ENCODE measurements at places on chromosomes 12 and 14.

GRCh38 chr12:54160089-54160488 lies 28.7 kb downstream of the SMUG1 start:
- no peak for DNase-seq

GRCh38 chr12:98360401-98360800 lies 155.0 kb upstream of the TMPO start:
- DNase-seq, result no peak

- DNase-seq, result no peak
These were observed 5.1 kb upstream of the SIX1 start for GRCh38 chr14:60654334-60654821.

GRCh38 chr12:19428246-19428645 lies 11.0 kb upstream of the AEBP2 start:
- DNase-seq, result no peak

DNA sequence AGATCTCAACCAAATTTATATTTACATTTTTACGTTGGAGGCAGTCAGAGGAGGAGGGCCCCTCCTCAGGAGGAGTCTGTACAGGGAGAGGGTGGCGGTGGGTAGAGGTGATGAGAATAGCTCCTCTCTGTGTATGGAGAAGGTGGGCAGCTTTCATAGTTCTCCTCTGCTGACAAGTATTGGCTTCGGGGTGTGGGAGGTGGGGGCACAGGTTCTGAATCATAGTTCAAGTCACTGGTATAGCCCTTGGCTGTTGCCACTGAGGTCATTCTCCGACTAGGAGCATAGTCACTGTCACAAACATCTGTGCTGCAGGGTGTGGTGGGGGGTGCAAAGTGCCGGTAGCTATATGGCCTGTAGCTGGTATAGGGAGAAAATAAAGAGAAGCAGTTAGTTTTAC lies 50.3 kb downstream of the BCL2L14 start:
- DNase-seq, result no peak

DNA sequence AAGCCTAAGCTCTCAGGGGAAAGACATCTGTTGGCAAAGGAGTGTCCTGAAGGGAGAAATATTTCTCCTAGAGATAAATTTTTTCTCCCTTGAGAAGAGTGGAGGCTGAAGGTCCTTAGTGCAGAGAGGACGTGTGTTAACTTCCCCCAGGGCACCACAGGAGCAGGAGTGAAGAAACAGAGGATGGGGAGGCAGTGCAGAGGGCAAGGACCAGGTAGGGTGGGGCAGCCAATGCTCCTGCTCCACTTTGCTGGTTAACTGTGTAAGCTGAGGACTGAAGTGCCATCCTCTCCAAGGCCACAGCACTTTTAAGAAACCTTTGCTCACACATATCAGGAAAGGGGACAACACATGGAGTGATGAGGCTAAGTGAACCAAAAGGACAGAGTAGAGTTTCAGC lies 4.0 kb downstream of the L3HYPDH start:
- no peak for DNase-seq

DNA sequence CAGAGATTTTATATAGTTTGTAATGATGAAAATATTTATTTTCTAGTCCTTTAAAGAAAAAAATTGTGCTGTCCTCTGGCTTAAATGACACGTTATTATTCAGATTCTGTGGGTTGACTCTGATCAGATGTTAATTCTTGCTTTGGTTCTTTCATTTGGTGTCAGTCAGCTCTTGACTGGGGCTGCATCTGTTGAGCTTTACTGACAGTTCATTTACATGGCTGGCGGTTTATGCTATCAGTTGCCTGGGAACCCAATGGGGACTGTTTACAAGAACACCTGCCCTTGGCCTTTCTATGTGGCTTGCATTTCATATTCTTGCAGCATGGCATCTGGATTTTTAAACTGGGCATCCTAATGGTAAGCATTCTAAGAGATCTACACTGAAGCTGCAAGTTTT lies 667.1 kb upstream of the FBXO33 start:
- DNase-seq, result no peak

GRCh38 chr14:89549381-89550125 lies 132.5 kb upstream of the FOXN3 start:
- DNase-seq, result no peak

- DNase-seq, result no peak
These were observed 4.0 kb upstream of the RESF1 start for GRCh38 chr12:31954925-31955858.

DNA sequence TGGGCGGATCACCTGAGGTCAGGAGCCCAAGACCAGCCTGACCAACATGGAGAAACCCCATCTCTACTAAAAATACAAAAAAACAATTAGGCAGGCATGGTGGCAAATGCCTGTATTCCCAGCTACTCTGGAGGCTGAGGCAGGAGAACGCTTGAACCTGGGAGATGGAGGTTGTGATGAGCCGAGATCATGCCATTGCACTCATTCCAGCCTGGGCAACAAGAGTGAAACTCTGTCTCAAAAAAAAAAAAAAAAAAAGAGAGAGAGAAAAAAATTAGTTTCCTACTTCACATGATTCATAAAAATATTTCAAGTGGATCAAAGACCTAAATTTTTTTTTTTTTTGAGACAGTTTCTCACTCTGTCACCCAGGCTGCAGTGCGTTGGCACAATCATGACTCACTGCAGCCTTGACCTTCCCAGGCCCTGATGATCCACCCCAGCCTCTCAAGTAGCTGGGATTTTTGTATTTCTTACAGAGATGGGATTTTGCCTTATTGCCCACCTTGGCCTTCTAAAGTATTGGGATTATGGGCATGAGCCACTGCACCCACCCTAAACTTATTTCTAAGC lies 24.9 kb downstream of the FCF1 start:
- no peak for DNase-seq

DNA sequence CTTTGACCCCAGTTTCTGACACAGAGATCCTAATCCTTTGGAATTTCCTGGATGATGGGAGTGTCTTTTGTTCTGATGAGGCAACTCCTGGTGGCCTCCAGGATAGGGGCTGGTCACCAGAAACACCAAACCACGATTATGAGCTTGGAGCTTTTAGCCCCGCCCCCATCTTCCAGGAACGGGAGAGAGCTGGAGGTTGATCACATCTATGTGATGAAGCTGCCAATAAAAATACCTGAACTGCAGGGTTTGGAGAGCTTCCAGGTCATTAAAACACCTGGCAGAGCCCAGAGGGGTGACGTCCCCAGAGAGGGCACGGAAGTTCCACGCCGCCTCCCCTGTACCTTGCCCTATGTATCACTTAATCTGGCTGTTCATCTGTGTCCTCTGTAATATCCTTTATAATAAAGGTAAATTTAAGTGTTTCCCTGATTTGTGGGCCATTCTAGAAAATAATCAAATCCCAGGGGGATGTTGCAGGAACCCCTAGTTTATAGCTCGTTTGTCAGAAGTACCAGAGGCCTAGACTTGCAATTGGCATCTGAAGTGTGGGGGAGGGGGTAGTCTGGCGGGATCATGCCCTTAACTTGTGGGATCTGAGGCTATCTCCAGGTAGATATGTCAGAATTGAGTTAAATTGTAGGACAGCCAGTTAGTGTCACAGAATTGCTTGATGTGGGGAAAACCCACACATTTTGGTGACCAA lies 21.2 kb downstream of the APPL2 start:
- DNase-seq, result no peak

DNA sequence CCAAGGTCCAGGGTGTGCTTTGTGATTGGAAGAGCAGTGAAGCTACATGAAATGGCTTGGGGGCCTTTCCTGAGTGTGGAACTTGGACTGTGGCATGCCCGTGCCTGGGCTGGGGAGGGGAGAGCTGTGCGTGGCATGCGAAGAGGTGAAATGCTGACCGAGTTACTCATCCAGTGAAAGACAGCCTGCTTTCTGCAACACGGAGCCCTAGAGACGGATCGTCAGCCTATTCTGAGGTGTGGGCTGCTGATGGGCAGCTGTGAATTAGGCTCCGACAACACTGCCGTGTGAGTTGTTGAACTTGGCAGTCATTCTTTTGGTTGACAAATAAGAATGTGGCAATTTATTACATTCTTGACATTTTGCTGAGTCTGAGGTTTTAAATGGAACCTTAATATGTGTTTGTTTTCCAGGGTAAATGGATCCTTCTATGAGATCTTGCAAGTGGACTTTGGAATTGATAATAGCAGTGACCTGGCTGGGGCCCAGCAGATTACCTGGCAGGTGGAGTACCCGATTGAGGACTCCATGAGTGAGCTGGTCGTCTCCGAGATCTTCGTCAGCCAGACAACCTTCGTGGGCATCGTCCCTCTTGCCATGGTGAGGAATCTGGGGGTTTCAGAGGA lies 453.9 kb downstream of the AACS start:
- DNase-seq, result no peak

DNA sequence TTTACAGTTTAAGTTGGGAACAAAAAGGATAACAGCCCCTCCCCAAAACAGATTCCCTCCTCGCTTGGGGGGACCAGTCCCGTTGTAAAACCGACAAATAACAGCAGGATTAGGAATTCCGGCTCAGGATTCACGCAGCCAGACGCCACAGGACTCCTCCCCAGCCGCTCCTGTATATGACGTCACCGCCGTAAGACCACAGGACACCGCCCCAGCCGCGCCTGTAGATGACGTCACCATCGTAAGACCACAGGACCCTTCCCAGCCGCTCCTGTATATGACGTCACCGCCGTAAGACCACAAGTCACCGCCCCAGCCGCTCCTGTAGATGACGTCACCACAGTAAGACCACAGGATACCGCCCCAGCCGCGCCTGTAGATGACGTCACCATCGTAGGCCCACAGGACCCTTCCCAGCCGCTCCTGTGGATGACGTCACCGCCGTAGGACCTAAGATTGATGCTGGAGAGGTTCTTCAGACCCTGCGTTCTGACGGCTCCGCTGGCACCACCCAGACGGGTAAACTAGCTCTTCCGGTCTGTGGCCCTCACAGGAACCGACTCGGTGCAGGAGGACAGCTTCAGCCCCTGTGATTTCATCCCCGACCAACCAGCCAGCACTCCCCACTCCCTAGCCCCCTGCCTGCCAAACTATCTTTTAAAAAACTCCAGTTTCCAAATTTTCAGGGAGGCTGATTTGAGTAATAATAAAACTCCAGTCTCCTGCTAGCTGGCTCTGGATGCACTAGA lies 43.9 kb upstream of the FBRSL1 start:
- no peak for DNase-seq

GRCh38 chr12:128976120-128976738 lies 123.0 kb downstream of the GLT1D1 start:
- DNase-seq, result no peak

DNA sequence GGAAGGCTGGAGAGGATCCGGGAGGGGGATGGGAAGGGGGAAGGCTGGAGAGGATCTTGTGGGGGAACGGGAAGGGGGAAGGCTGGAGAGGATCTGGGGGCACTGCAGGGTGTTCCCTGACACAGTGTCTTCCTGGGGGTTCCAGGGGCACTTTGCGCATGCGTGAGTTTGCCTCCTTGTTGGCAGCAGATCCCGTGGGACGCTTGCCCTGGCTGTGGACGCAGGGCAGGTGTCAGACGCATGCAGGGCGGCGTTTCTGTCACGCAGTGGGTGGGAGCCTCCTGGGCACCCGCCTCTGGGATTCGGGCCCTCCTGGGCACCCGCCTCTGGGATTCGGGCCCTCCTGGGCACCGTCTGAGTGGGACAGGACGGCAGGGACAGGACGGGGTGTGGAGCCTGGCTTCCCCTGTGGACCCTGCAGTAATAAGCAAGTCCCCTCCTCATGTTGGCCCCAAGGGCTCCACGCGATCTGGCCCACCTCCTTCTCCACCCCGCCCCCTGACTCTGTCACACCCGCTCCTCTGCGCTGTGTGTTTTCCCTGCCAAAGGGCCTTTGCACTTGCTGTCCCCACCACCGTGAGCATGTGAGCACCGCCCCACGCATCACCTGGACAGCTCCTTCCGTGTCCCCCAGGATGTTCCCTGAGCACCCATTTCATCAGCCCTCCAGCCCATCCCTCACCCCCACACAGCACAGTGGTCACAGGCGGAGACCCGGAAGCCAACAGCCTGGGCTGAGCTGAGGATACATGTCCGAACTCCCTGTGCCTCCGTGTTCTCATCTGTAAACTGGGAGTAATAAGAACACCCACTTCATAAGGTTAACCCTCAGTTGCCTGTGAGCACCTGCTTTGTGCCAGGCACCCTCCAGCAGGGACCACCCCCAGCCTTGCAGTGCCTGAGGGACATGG lies 4.4 kb downstream of the MMP17 start:
- peak; percentile 65 for DNase-seq

DNA sequence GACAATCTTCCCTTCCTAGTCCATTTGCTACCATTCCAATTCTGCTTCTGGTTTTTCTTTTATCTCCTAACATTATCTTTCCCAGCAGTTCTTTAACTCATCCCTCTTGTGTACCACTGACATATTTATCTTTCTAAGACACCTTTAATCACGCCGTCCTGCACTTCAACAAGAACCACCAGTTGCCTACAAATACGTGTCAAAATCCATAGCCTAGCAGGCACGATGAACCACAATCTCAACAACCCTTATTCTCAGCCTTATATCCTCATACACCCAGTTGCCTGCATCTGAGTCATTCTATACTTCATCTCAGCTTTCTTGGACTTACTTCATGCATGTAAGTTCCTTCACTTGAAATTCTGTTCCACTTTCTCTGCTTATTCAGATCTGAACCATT lies 16.4 kb upstream of the ST8SIA1 start:
- no peak for DNase-seq

DNA sequence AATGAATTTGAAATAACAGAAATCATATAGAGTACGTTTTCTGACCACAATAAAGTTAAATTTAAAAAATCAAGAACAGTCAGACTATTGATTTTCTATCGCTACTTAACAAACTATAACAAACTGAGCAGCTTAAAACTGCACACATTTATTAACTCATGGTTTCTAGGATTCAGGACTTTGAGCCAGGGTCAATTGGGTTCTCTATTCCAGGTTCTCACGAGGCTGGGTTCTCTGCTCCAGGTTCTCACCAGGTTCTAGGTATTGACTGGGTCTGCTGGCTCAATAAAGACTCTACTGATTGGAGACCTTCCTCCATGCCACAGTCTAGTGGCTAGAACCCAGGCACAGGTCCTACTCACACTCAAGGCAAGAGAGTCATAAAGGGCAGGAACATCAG lies 22.8 kb downstream of the ABCC9 start:
- DNase-seq, result no peak

DNA sequence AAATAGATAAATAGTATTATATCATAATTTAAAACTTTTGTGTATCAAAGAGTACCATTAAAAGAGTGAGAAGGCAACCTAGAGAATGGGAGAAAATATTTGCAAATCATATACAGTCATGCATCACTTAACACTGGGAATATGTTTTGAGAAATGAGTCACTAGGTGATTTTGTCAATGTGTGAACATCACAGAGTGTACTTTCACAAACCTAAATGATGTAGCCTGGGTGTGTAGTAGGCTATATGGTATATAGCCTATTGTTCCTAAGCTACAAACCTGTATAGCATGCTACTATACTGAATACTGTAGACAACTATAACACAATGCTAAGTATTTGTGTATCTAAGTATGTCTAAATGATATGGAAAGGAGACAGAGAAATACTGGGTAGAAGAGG lies 48.0 kb upstream of the ARID2 start:
- no peak for DNase-seq
